ENCODE measurements at places on chromosomes 12 and 14.

GRCh38 chr14:60175255-60175902, 10.2 kb upstream of the DHRS7 start:
- DNase-seq, result no peak

DNA sequence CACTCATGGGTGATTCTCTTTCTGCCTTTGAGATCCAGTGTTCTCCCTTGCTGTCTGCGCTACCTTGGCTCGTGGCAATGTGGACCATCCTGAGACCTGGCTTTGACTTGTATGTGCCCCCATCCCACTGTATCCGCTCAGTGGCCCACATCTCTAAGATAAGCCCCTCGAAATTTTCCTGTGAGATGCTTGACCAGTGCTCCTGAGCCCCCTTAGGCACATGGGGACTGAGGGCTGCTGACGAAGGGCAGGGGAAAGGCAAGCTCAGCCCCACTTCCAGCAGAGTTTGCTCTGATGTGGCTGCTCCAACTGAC, 1.5 kb upstream of the NINJ2 start:
- DNase-seq, result no peak

GRCh38 chr14:56124327-56124726, 6.1 kb downstream of the PELI2 start:
- no peak for DNase-seq

DNA sequence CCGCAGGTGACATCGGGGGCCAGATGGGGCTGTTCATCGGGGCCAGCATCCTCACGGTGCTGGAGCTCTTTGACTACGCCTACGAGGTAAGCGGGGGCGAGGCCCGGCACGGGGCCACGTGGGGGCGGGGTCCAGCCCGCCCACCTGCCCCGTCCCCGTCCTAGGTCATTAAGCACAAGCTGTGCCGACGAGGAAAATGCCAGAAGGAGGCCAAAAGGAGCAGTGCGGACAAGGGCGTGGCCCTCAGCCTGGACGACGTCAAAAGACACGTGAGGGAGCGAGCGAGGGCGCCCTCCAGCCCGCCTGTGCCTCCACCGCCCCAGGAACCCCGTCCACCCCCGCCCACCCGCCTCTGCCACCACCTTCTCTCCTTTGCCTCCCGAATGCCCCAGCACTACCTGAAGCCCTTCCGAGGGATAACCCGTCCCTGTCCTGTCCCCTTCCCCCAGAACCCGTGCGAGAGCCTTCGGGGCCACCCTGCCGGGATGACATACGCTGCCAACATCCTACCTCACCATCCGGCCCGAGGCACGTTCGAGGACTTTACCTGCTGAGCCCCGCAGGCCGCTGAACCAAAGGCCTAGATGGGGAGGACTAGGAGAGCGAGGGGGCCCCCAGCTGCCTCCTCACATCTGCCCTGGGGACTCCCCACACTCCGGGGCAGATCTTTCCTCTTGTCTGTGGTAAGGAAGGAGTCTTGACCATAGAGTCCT, 3.9 kb upstream of the SMARCD1 start:
- DNase-seq, result no peak

- DNase-seq, result no peak
Measured at GRCh38 chr14:69241577-69241976, 18.4 kb upstream of the GALNT16 start.

- peak; percentile 49 for DNase-seq
Measured at GRCh38 chr12:92034858-92035401, 110.7 kb downstream of the BTG1 start.

DNA sequence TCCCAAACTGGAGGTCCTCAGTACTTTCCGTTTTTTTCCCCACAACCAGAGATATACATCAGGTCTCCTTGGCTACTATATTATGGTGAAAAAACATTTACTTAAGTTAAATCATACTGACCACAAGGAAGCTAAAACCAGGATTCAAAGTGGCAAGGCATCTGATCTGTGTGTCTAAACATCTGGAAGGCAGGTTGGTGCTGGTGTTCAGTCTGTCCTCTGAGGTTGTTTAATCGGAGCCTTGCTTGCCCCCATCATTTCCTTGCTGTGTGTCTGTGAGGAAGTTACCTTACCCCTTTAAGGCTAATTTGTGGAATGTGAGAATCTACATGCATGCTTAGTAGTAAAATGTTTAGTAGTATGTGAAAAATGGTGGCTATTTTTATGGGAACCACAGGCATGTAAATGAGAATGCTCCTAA, 75.6 kb downstream of the GALNT4 start:
- no peak for DNase-seq

- DNase-seq, result no peak
Measured at GRCh38 chr12:125954362-125954761, 889.1 kb downstream of the AACS start.

GRCh38 chr12:109795023-109795422, 38.2 kb downstream of the TRPV4 start:
- no peak for DNase-seq

DNA sequence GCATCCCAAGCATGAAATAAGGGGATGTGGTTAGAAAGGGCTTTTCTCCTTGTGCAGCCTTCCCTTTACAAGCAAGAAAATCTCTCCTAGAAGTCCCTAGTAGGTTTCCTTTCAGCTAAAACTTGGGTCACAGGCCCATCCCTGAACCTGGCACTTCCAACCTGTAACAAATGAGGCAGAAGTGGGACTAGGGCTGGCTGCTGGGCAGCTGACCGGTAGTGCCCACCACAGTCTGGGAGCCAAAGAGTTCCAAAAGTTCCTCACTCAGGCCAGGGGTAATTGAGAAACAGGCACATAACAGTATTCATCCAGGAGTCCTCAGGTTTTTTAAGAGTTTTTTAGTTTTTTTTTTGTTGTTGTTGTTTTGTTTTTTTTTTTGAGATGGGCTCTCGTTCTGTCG, 23.8 kb downstream of the MANSC1 start:
- DNase-seq, result no peak

DNA sequence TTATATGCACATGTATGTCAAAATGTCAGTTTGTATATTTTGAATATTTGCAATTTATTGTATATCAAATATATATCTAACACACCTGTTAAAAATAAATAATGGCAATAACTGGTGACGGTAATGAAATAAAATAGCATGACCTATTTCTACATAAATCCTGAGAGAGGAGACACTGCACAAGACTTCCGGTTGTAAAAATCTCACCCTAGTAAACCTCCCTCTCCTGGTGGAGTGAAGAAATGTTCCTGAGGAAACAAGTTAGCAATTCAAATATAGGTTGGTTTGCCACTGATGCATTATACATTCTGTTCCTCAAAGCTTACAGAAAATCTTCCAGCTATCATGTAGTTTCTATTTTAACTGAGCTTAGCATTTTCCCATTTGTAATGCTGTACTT, 166.1 kb upstream of the SYT10 start:
- DNase-seq, result no peak
